ENCODE measurements at places on chromosomes 7 and 10. TPM values are rescaled to one million over a fixed set of nuclear protein-coding genes. Genes with fewer than 3 reads are reported as not detected.

- DNase-seq, result no peak
These were observed 144.3 kb upstream of the TNS3 start for GRCh38 chr7:47726047-47726726.

DNA sequence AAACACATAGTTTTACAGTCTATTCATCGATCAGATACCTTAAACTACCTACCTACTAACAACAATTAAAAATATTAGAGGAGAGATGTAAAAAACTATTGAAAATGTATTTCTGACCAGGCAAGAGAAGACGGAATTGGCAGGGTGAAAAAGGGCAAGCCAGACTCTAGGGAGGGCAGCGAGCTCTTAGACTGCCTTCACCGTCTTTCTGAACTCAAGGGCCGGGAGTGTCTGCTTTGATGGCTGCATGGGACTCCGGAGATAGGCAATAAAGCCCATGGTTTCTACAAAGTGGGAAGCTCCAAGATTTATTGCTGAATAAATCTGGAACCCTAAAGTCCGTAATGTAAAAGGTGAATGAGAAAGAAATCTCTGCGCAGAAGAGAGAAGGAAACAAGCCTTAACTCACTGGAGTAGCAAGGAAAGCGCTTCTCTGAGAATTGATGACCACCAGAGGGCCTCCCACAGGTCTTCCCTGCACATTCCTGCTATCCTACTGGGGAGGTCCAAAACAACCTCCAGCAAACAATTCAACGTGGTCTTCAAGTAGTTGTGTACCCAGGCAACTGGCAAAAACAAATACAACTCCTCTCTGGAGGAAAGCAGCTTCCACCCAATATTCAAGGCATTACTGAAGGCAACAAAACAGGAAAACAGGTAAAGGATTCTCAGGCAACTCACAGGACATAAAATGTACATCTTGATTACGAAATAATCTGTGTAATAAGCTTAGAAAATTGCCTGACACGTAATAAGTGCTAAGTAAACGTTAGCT is 181.3 kb downstream of the SDK1 start:
- DNase-seq, result no peak

GRCh38 chr7:116511552-116512519 is 12.3 kb downstream of the CAV2 start:
- DNase-seq, result no peak

GRCh38 chr7:17120756-17121155 is 177.7 kb upstream of the AHR start:
- no peak for DNase-seq

DNA sequence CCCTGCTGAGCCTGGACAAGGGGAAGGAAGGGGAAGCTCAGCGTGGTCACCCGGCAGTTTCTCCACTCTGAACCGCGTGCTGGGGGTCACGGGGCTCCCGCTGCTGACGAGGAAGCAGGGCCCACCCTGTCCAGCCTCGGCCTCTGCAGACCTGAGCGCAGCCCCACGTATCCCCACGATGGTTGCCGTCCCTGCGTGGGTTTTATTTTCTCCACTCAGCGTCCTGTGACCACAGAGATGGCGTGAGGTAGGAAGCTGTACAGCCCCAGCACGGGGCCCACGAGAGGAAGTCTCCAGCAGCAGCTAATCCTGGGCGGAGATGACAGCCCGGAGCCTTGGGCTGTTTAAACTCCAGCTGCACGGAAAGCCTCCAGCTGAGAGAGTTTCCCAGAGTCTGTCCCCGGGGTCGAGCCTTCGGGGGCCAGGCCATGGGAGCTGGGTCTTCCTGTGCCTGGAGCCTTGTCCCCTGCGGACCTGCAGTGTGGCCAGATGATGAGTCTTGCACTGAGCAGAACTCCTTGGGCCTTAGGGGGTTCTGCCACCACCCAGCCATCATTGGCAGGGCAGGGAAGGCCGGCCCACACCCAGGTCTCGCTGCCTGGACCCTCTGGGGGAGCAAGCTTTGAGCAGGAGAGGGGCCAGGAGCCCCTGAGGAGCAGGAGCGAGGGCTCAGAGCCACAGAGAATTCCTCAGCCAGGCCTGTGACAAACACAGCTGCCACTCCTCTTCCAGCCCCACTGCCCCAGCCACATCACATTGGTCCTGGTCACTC is 72.8 kb upstream of the FAM20C start:
- no peak for DNase-seq

DNA sequence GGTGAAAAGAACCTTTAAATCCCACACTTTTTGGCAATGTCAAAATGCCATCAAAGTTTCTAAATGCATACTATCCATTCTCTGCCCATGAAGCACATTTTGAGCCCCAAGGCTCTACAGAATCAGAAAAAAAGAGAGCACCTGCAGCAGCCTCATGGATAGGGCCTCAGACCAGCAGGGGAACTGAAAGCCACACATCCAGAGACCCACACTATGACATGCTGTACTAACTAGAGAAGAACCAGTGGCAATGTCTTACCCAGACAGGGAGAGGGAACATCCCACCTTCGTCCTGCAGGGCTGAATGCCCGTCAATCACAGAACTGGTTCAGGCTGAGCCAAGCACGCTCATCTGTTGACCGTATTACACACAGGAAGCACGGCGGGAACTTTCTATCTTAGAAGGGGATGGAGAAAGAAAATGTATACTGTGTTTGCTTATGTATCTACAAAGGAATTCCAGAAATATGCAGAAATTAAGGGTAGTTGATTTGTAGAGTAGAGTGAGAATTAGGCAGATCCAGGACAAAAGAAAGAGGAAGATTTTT is 237.2 kb downstream of the GLI3 start:
- DNase-seq, result no peak

DNA sequence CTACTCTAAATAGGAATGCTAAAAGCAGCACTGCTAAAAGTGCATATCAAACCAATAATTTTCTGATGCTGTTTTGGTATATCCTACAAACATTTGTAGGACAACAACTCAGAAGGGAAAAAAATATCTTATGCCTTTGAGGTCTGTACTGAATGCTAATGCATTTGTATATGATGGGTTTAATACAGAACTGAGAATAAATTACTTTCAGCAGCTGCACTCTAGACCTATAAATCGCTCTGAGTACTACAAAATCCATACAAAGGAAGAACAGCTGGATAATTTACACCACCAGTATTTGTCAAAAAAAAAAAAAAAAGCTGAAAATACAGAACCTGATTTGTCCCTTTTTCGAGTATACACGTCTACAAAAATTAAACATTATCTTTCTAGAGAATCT is 344.0 kb downstream of the LRRTM3 start:
- no peak for DNase-seq

GRCh38 chr10:100645613-100646392 is 99.6 kb upstream of the PAX2 start:
- no peak for DNase-seq

DNA sequence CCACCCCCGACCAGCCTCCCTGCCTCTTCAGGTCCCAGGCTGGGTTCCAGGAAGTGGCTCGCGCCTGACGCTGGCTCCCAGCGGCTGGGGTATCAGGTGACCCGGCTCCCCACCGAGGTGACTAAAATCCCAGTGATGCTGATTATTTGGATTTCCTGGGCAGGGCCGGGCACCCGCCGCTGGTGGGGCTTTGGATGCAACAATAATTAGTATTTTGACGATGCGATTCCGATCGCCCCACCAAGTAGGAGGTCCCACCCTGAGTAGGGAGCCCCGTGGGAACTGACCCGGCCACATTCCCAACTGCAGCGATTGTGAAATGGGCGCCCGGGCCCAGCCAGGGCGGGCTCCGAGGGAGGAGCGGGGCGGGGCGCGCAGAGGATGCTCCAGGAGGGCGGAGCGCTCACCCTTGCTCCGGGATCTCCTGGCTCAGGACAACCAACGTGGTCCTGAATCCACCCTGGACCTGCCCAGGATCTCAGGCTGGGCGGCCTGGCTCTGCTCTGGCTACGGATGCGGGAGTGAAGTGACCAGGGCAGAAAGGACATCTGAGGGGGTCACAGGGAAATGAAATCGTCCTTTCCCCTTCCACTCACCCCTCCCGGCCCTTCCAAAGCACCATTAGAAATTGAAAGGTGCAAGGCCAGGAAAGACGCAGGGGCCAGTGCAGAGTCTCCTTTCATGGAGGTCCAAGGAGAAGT is 32.6 kb downstream of the DUSP5 start:
- no peak for DNase-seq

DNA sequence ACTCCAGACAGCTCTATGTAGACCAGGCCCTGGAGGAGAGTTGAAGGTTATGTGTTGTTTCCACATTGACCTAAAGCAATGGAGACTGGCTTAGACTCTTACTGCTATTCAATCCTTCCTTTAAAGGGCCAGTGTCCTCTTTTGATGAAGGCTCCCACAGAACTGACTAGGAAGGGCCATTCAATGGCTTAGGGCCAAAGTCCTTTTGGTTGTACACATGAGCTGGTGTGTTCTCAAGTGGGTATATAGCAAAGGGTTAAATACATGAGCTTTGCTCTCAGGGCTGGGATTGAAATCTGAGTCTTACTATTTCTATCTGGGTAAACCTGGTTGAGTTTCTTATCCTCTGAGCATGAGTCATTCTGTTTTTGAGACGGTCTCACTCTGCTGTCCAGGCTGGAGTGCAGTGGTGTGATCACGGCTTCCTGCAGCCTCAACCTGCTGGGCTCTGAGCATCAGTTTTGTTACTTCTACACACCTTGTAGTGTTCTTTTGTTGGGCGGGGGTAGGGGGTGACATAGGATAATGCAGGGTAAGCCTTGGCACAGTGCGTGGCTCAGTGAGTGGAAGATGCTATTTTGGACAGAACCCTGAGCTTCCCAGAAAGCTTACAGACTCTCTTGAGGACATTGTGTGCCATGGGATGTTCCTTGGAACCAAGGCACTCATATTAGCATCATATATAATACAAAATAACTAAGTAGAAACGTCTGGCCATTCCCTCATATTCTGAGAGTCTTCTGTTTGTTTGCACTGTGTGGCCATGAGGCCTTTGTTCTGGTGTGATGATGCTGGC is 90.1 kb downstream of the ABCC2 start:
- DNase-seq, result no peak

Gene TMEM130
- total RNA-seq, result 3.6 TPM

Gene ASZ1
- total RNA-seq, result not detected

Gene CDH23
- total RNA-seq, result 1.2 TPM

Gene ZKSCAN5
- 19.8 TPM for total RNA-seq

Measured in occipital lobe (tissue), 3 donors.